RCC 7860 (cell line): ENCODE measurements at places on chromosomes 1 and 21.
A peak's percentile ranks its signal among the peaks of the same experiment; 100 is the strongest.

DNA sequence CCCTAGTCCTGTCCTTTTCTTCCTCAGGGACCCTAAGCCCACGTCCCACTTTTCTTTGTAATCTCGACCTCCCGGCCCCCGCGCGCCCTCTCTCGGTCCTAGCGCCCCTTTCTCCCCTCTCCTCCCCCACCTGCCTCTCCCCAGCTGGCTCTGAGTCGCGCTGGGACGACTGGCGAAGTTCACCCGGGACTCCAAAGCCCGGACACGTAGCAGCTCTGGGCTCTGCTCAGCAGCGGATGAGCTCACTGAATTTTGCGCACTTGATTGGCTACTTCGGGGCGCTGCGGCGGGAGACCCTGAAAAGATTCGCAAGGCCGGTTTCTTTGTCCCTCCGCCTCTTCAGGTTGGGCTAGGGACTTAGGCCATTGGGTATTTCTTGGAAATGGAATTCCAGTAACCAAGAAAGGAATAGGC lies 16.3 kb upstream of the ACKR1 start:
- no peak for DNase-seq

DNA sequence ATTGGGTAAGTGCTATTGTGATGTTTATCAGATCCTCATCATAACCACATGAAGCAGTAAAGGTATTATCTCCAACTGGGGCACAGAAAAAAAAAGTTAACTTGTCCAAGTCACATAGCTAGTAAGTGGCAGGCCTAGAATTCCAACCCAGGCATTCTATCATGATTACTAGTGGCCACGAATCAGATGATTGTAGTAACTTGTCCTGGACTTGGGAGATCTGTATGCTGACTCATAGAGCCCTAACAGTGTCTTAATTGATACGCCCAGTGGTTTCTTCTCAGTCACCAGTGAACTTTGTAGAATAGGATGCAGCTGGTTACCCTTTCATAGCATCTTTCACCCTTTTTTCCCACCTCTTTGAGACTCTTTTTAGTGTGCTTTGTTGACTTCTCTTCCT lies 91.1 kb upstream of the UBE2U start:
- DNase-seq, result peak; percentile 84

DNA sequence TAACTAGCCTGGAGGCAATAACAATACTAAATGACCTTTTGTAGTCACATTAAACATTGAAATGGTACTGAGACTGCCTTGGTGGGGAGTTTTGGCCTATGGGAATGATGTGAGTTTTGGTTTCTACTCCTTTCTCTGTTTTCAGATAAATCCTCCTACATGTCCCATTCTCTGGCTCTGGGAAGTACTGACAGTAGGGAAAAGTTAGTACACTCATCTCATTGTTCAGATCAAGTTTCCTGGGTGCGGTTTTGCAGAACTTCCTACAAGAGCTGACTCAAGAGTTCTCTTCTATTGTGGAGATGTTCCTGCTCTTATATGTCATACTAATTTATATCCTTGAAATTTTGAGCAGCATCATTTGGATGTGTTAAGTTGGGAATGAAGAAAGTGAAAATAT lies 74.2 kb upstream of the MACF1 start:
- DNase-seq, result peak; percentile 69

GRCh38 chr1:198491028-198491427 lies 49.5 kb downstream of the ATP6V1G3 start:
- DNase-seq, result no peak

- DNase-seq, result no peak
These were observed 119.7 kb downstream of the UCHL5 start for GRCh38 chr1:192939440-192939839.

- DNase-seq, result no peak
These were observed 193.7 kb upstream of the OLFM3 start for GRCh38 chr1:102190429-102190828.

- no peak for DNase-seq
These were observed at the start of gene COL24A1 for GRCh38 chr1:86156566-86157455. TSS of gene COL24A1 (minus strand) at chr1:86156772. CDS start at chr1:86156396, 376 bp downstream.

- DNase-seq, result no peak
These were observed 17.3 kb upstream of the ETS2 start for GRCh38 chr21:38788275-38788905.

DNA sequence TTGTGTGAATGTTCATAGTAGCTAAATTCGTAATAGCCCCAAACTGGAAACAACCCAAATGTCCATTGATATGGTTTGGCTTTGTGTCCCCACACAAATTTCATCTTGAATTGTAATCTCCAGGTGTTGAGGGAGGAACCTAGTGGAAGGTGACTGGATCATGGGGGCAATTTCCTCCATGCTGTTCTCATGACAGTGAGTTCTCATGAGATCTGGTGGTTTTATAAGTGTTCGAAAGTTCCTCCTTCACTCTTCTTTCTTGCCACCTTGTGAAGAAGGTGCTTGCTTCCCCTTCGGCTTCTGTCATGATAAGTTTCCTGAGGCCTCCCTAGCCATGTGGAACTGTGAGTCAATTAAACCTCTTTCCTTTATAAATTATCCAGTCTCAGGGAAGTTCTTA lies 11.3 kb downstream of the UBE2G2 start:
- DNase-seq, result no peak

DNA sequence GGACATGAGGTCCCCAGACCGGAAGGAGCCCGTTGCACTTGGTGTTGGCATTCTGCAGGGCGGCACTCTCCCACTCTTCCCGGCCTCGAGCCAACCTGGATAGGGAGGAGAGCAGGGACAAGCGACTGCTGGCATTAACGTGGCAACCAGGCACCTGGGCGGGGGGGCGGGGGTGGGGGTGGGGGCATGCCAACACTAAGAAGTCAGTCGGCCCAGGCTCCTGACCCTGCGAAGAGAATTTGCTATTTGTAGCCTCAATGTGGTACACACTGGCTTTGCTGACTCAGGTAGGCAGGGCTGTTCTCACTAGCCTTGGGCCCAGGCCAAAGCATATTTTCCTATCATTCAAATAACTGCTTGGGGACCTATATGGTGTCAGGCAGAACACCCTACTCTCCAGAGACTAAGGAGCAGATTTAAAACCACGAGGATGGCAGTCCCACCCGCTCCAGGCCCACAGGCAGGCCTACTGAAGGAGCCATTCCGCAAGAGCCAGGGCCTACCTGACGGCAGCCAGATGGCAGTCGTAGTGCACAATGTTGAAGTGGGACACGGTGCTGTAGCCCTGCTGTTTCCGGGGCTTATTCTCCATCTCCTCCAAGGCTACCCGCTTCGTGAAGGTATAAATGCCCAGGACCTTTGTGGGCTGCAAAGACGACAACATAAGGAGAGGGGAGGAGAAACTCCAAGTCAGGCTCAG lies 123.7 kb downstream of the UBR4 start:
- no peak for DNase-seq

- DNase-seq, result no peak
These were observed 12.9 kb downstream of the MOV10 start for GRCh38 chr1:112687361-112687760.

DNA sequence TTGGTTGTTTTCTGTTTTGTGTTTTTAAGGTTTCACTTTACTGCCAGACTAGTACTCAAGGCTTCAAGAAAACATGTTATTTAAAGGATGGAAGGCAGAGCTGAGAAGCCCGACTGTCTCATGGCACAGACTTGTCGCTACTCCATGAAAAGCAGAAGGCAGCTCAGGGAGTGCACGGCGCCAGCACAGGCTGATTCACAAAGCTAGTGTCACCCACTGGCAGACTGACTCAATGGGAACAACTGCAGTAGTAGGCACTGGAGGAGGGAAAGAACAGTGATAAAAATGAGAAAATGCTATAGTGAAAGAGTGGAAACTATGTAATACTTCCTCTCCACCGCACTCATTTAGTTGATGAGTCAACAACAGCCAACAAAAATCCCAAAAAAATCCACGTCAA lies 14.7 kb downstream of the HSF2BP start:
- DNase-seq, result peak; percentile 89

DNA sequence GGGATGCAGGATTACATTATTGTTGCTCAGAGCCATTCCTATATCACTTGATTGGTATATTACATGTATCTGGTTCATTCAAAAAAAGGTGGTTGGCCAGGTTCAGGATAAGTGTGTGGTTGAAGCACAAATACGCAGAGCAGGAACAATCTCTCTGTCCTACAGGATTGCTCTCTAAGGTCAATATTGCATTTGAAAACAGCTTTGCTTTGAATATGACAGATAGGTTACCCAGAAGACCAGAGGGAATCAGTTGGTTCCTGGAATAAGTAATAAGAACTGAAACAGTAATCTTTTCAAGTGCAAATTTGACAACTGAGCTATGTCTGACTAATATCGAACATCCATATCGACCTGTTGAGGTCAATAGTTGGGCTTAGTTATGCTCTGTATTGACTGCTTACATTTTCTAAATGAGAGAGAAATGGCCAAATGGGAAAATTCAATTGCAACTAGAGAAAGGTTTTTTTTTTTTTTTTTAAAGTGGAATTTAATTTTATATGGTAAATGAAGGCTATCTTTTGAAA lies 176.8 kb downstream of the ATP6V1G3 start:
- DNase-seq, result no peak

DNA sequence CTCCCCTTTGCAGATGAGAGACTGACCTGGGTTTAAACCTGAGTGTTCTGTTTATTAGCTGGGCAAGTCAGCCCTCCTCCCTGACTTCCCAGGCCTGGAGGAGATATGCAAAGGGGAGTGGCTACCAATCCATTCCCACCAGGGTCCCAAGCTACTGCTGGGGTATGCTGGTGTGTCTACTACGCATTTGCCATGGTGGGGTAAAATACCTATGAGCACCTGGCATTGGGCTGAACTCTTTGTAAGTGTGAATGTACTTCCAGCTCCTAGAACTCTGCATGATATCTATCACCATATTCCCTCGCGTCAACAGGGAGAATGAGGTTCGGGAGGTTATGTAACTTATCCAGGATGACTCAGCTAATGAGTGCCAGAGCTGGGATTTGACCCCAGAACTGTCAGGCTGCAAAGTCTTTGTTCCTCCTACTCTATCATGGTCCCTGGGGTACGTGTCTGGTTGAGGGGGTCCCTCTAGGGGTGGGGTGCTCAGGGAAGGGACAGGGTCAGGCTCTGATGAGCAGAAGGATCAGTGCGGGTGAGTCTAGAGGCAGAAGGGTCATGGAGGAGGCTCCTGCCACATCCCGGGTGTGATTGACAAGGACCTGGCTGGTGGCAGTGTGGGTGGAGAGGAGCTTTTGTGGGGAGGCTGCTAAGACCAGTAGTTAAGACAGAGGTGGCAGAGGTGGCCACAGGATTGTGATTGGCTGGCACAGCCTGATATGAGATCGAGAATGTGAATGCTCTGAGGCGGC lies 16.7 kb downstream of the AMPD2 start:
- DNase-seq, result no peak

DNA sequence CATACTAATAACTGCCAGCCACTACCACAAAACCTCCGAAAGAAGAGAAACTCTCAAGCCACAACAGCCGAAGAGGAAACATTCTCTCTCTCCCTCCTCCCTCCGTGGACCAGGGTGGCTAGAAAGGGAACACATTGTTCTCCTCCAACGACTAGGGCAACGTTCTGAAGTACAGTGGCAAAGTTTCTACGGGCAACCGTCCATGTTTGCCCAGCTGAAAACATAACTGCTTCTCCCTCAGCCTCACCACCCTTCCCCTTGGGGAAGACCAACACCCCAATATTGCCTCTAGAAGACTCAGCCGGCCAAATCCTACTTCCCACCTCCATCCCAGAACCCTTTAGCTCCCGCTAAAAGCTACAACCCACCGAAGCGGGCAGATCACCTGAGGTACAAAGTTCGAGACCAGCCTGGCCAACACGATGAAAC lies 2.0 kb downstream of the GLUL start:
- no peak for DNase-seq

GRCh38 chr1:164040754-164041153 lies 518.2 kb upstream of the PBX1 start:
- DNase-seq, result no peak

- no peak for DNase-seq
These were observed 5.7 kb downstream of the SLC19A1 start for GRCh38 chr21:45536301-45537081.

DNA sequence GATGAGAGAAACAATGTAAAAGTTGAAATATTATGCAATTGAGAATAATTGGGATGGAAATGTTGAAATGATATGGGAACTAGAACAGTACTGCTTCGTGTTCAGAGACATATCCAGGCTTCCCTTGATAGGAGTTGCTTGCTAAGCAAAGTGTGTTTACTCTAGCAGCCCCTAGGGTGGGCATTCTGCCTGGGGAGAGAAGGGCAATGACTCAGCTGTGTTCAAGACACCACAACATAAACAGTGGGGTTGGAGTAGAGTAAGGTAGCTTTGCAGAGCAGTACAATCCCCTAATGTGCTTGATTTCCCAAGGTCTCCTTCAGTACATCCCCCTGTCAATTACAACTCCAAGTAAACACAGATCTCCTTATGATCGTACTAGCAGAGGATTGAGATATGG lies 4.8 kb upstream of the PCNX2 start:
- DNase-seq, result no peak

DNA sequence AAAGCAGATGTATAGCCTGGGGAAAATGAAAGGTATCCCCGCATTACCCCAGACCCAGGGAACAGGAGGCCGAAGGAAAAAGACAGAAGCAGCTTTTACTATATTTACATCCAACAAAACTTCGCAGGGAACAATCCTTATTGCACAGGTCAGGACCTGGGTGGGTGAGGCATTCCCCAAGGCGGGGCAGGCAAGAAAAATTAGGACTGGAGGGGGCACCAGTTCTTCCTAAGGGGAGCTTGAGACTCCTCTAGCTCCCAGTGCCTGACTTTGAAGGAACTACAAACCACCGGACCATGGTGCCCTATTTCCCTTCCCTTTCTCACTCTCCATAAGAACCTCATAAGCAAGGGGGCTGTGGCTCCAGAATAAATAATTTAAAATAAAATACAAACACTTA lies 6.7 kb upstream of the GATAD2B start:
- no peak for DNase-seq

- DNase-seq, result no peak
These were observed 50.9 kb upstream of the C1orf198 start for GRCh38 chr1:230919207-230919606.

DNA sequence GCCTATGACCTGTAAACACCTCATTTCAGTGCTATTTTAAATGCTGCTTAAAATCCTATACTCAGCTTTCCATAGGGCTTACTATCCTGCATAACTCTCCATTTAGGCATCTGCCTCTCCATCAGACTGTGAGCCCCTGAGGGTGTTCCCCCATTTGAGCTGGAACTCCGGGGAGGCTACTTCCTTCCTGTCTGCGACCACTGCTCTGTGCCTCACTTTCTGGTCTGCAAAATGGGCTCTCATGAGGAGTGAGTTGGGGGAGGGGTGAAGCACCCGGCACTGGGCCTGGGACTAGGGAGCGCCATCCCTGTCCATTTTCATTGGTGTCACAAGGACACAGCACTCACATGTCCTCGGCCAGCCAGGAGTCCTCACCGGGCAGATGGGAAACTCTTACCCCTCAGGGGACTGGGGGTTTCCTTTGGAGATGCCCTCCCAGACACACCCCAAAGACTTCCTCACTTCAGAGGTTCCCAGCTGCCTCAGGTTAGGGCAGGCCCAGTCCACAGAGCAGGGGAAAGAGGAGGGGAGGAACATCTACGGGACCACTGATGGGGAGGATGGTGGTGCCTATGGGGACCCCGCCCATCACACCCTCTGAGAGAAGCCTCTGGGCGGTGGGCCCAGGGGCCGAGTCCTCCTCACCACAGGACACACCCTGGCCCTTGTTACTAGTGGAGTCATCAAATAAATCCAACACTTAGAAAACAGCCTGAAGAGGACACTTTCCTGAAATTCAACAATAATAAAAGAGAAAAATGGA lies 134.9 kb downstream of the MATN1 start:
- no peak for DNase-seq
